ENCODE measurements at places on chromosomes 5 and 9. TPM values are rescaled to one million over a fixed set of nuclear protein-coding genes. Genes with fewer than 3 reads are reported as not detected.

TLR4 gene
- polyA plus RNA-seq, result 7.1 TPM

ZNF883 gene
- polyA plus RNA-seq, result 18.6 TPM

LURAP1L gene
- polyA plus RNA-seq, result 14.3 TPM

CAVIN4 gene
- polyA plus RNA-seq, result 1.8 TPM

DNA sequence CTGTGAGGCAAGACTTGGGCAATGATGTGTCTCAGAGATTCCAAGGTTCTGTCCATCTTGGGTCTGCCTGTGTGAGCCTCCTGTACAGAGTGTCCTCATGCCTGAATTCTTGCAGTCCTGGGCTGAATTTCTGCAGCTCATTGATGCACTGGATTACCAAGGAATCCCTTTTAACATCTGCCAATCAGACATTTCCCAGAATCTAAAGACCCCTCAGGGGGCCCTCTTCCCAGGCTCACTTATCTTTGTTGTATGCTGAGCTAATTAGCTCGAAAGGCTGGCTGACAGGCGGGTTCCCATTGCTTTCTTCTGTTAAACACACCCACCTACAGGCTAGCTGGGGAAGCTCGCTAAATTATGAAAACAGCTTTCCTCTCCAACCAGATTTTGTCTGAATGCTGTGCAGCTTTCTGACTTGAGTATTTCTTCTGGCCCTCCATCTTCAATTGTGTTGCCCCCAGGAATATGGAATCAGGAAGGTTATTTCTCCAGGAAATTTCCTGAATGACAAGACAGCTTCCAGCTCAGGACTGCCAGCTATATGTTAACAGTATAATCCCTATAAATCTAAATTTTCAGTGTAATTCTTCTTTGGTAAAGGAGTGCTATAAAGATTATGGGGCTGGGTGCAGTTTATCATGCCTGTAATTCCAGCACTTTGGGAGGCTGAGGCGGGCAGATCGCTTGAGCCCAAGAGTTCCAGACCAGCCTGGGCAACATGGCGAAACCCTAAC lies at the start of gene LIX1:
LIX1 (minus strand) TSS at position 91 of the 734 bp plus-strand sequence; CDS start at position 56, 35 bp downstream.
- peak; percentile 70 for DNase-seq

DNA sequence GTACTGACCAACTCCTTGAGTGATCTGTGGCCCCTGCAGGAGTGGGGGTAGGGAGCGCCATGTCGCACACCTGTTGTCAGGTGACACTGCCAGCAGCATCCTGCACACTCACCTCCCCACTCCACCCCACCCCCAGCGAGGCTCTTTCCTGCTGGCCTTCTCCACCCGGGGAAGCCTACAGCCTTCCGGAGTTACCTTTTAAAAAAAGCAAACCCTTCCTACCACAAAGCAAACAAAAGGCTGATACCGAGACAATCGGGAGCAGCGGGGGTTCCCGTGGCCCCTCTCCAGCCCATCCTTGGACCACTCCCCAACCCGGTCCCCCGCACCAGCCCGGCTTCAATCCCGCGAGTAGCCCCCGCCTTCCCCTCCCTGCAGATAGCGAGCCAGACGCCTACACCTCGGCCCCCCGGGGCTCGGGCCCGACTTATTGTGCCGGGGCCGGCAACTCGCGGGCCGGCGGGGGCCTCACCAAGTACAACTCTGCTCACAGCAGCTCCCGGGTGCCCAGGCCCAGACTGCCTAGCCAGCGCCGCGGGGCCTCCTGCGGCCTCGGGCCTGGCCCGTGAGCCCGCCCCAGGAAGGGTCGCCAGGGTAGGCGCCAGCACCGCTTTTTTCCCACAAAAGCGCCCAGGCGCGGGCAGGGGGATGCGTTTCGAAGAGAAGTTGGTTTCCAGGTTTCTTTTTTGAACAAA lies 724 bp downstream of the MACROH2A1 start:
- DNase-seq, result peak; percentile 6

DNA sequence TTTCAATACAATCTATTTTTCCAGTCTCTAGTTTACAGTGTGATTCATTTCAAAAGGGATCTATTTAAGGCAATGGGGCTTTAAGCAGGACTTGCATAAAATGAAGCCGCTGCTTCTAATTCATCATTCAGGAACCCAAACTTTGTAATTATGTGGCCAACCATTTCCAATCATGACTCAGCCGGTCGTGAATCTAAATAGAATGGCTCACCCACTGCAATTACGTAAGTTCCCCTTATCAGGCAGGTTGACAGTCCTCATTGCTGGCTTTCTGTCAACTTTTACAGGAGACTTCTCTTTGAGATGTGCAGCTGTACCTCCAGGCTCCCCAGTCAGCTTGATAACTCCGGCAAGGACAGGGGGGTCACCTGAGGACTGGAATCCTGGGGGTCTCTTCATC lies 152.8 kb upstream of the DAP start:
- DNase-seq, result no peak

GRCh38 chr9:130124085-130124860 lies 47.9 kb upstream of the NCS1 start:
- no peak for DNase-seq

DNA sequence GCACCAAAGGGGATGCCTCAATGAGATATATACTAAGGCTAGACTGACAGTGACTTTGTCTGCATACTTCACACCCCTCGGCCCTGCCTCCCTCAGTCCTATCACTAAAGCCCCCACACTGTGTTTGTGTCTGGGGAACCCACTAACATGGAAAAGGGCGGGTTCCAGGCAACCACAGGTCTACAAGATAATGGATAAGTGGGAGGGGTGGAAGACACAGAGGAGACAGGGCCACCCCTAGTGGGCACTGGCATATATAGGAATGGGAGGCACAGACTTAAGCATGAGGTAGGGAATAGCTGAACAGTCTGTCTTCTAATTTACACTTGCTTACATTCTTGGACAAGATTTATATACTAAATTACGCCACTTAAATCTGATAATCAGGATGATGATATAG lies 74.0 kb downstream of the SLIT3 start:
- no peak for DNase-seq

GRCh38 chr9:14428781-14429230 lies 114.9 kb upstream of the NFIB start:
- DNase-seq, result peak; percentile 72

DNA sequence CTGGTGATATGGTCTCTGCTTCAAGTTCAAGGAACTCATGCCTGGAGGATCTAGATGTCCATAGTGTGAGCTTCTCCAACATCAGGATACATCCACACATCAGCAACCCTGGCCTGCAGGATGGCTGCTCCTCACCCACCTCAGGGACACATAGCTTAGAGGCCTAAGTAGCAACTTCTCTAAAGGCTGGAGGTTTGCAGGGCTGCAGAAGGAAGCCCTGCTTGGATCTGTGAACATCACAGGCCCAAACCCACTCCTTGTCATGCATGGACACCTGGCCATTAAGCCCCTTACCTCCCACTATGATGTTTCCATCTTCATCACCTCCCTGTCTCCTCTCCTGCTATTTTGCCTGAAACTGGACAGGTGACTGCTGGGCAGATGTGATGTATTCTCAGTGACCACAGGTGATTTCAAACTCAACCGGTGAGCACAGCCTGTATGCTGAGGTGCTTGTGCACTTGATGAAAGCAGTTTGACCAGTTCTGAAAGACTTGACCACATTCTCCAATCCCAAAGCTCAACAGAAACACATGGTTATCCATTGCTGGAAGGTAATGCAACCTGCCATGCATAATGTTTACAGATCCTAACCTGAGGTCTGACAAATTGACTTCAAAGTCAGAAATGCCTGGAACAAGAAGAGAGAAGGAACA lies 205.2 kb downstream of the FSTL4 start:
- no peak for DNase-seq

- no peak for DNase-seq
Observed at GRCh38 chr9:103243553-103243952, 248.4 kb downstream of the CYLC2 start.

- DNase-seq, result no peak
Observed at GRCh38 chr9:69940674-69941073, 103.0 kb upstream of the MAMDC2 start.

DNA sequence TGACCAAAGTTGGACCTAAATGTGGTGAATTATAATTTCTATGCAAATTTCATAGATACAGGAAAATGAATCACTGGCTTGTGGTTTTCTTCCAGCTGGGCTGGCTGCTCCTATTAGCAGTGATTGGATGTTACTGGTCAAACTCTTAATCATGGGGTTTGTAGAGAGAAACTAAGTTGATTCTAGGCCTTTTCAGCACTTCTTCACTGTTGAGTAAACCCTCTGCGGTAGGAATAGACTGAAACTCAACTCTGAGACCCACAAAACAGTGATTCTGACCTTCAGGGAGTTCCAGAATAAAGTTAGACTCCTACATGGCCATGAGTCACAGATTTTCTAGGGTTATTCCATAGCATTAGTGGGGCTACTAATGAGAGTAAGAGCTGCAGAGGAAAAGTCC lies 47.9 kb upstream of the FKTN start:
- DNase-seq, result no peak

DNA sequence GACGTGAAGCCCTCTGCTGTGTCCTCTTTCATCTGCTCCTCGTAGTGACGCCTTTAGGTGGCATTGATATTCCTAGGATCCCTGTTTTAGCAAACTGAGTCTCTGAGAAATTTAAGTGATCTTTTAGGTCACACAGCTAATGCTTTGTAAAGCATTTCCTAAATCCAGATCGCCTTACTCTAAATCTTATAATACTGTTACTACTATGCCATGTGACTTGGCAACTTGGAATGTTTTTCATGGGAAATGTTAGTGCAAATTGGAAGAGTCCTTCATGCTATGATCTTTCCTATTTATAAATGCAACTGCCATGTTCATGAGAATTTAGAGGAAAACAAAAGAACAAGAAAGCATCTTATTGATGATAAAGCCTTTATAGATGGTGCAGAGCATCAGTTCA lies 212.2 kb downstream of the TRIO start:
- DNase-seq, result no peak

GRCh38 chr5:58582019-58582802 lies 664 bp upstream of the RAB3C start:
- DNase-seq, result peak; percentile 29

DNA sequence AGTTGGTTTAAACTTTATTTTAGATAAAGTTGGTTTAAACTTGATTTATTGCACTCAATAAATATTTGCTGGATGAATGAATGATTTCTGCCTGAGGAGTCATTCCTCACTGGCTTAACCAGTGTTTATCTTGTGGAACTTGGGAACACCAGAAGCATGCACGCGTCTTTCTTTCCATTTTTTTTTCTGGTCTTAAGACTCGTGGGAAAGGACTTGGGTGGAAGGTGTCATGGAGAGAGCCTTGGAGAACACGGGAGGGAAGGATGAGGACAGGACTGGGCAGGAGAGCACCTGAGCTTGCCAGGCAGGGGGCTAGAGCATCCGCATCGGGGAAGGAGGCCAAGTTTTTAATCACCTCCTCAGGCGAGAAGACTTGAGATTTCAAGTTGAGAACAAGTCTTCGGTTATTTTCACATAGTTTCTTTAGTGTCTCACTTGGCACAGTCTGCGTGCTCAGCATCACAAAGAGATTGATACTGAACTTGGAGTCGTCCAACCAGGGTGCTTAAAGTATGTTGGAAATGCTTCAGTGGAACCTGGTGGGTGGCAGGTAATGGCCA lies 144.2 kb downstream of the PDZD2 start:
- DNase-seq, result no peak

GRCh38 chr9:73869264-73869663 lies 627.9 kb upstream of the RORB start:
- DNase-seq, result no peak

- DNase-seq, result no peak
Observed at GRCh38 chr5:29460971-29461559, 1732.4 kb upstream of the CDH6 start.

GRCh38 chr9:76192013-76192412 lies 202.2 kb downstream of the RFK start:
- no peak for DNase-seq

DNA sequence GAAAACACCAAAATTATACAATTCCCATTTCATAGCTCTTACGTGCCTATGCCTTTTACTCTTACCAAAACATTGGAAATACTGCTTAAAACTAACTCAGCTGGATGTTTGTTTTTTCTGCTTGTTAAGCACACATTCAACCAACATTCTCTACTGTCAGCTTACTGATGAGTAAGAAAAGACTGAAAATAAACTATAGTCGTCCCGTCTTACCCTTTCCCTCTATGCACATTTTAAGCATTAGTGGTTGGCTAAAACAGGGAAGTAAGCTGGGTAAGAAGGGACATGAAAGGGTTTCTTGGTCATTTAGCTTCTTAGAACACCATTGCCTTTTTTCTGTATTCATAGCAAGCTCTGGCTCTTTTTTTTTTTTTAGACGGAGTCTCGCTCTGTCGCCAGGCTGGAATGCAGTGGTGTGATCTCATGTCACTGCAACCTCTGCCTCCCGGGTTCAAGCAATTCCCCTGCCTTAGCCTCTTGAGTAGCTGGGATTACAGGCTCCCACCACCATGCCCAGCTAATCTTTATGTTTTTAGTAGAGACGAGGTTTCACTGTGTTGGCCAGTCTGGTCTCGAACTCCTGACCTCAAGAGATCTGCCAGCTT lies 232.1 kb upstream of the PCSK5 start:
- no peak for DNase-seq

DNA sequence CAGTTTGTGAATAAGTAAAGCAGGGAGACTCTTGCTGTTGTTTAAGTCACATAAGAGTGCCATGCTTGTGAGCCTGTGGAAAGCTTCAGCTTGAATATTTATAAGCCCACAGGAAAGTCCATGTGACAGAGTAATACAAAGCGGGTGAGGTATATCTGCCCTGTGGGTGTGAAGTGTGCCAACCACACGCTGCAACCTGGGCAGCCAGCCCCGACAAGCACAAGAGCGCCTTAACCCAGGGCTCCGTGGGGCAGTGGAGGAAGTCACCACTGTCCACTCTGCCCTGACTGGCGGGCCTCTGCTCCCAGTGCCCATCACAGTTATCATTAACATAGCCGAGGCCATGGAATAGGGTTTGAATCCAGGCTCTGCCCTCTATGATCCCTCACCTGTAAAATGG lies 132.2 kb downstream of the SCAMP1 start:
- no peak for DNase-seq

GRCh38 chr5:110634475-110634874 lies 92.0 kb downstream of the TMEM232 start:
- no peak for DNase-seq

GRCh38 chr5:63923914-63924313 lies 38.3 kb downstream of the HTR1A start:
- no peak for DNase-seq

DNA sequence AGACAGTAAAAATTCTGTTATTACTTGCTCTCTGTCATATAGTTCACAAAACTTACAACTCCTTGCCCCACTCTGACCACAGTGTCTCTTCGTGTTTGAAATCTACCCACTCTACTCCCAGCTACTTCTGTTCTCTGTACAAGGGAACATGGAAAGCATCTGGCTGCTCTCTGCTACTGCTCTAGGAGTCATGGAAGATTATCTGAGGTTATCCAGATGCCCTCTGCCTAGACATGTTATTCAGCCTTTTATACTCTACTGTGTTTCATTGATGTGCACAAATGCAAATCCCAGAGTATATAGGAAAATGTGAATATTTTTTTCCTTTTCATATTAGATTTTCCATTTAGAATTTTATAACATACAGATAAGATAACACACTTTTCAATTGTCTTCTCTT lies 1525.6 kb downstream of the MAT2B start:
- no peak for DNase-seq

- DNase-seq, result no peak
Observed at GRCh38 chr9:77455312-77455927, 192.7 kb downstream of the GNA14 start.
